Activated CD4-positive, CD25-positive, alpha-beta regulatory T cell (primary cell): ENCODE measurements at places on chromosomes 16 and 17.
A peak's percentile ranks its signal among the peaks of the same experiment; 100 is the strongest.

DNA sequence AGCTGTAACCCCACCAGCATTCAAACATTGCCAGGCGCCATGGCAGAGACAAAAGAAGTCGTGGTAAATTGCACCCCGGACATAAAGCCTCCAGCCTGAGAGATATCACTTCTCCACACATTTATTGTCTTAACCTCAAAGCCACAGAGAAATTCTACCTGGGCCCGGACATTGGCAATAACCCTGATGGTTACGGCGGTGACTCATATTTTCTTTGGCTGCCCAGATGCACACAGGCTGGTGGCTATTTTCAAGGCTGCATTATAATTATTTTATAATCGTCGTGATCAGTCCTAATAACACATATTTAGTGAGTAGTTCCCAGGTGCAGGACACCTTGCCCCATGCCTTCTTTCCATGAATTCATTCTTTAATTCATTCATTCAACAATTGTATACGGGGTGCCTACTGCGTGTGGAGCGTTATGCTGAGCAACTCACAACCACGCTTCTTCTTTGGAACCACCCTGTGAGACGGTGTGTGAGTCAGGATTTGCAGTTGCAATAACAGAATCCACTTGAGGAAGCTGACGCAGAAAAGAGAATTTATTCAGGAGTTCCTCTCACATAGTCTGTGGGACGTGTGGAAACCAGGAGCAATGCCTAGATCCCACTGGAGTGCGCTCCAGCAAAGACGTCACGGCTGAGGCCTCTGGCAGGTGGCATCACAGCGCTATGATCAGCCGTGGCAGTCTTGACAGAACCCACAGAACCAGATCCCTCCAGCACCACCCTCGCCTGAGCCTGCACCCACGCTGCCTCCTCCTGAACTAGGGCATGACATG, 245.7 kb downstream of the FOXL1 start:
- DNase-seq: no peak

DNA sequence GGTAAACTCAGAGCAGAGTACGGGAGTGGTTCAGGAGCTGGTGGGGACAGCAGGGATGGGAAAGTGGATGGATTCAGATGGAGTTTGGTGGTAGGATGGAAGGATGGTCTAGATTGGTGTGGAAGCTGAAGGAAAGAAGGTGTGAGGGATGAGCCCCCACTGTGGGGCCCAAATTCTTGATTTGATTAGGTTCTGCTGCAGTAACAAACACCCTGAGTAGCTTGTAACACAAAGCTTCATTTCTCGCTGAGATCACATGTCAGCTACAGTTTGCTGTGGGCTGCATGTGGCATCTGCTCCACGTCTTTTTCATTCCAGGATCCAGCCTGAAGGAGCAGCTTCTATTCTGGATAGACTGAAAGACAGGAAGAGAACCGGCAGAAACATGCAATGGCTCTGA, 143.8 kb downstream of the IRX3 start:
- DNase-seq: no peak

GRCh38 chr17:73535746-73536145, 108.5 kb downstream of the SDK2 start:
- DNase-seq: no peak

DNA sequence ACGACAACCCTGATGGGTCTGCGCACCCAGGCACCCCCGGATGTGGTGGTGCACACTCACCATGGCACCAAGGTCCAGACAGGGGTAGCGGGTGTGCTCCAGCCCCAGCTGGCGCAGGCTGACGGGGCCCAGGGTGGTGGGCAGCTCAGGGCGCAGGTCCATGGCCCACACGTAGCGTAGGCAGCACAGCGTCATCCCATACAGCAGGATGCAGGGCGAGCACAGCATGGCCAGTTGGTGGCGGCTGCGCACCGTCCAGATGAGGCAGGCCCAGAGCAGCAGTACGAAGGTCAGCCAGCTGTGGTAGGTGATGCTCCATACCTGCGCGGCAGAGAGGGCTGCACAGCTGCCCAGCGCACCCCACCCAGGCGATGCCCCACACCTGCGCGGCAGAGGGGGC, 29.8 kb downstream of the CTU2 start:
- no peak for DNase-seq

DNA sequence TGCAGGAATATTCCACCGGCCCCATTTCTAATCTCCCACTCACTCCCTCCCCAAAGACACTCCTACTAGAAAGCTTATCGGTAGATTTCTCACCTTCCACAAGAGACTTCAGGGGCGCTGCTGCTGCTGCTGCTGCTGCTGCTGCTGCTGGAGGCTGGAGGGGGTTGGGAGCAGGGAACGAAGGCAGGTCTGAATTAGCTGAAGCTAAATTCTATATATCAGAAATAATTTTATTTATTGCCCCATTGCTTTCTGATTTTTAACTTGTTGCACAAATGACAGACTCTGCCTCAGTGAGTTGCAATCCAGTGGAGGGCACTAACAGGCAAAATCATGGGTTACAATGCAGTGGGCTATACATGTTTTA, 25.8 kb upstream of the HLF start:
- DNase-seq: no peak

DNA sequence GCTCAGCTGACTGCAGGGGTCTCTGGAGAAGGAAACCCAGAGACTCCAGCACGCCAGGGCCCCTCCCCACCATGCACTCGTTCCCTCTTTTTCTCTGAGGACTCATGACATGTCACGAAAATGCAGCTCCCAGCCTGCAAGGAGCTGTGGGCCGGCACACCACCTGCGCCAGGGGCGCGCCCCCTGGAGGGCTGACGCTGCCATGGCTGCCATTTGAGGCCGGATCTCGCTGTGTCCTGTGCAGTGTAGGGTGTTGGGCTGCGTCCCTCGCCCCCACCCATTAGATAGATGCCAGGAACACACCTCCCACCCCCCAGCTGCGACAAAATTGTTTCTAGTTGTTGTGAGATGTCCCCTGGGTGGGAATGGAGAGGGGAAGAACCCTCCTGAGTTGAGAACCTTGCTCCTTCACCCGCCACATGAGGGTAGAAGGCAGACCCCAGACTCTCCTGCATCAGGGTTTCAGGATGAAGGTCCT, 8.2 kb downstream of the SYNGR2 start:
- DNase-seq: peak; percentile 52

DNA sequence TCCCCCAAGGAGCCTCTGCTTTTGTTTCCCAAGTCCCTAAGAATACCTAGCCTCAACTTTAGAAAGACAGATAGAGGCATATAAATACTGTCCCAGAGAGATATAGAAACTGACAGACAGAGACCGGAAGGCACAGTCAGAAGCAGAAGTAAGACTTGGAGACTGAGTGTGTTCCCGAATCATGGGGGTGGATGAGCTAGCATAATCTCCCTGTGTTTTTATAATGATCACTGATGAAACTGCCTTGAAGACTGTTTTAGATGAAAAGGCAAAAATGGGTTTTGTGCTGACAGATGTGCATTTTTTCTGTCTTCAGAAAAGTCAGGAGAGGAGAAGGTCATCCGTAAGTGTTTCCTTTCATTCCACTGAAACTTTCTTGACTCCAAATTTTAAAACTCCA, 8.3 kb upstream of the PSMD3 start:
- DNase-seq: no peak

DNA sequence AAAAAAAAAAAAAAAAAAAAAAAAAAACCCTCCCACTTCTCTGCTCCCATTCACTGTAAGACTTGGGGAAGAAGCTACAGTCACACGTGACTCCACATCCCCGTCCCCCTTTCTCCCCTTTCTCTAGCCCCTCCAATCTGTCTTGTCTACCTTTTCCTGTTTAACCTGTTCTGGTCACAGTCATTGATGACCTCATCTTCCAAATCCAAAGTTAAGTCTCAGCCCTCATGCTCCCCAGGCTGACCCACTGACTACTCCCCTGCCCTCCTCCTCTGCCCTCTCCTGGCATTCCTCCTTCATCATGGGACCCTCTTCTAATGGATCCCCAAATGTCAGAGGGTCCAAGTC, 1.6 kb upstream of the CDH5 start:
- no peak for DNase-seq

- DNase-seq: no peak
Measured at GRCh38 chr17:20284570-20285295, 182.6 kb downstream of the LGALS9B start.

GRCh38 chr16:66946541-66946940, 11.2 kb downstream of the CES2 start:
- no peak for DNase-seq

- DNase-seq: no peak
Measured at GRCh38 chr17:72121164-72122009, 567 bp downstream of the SOX9 start.

DNA sequence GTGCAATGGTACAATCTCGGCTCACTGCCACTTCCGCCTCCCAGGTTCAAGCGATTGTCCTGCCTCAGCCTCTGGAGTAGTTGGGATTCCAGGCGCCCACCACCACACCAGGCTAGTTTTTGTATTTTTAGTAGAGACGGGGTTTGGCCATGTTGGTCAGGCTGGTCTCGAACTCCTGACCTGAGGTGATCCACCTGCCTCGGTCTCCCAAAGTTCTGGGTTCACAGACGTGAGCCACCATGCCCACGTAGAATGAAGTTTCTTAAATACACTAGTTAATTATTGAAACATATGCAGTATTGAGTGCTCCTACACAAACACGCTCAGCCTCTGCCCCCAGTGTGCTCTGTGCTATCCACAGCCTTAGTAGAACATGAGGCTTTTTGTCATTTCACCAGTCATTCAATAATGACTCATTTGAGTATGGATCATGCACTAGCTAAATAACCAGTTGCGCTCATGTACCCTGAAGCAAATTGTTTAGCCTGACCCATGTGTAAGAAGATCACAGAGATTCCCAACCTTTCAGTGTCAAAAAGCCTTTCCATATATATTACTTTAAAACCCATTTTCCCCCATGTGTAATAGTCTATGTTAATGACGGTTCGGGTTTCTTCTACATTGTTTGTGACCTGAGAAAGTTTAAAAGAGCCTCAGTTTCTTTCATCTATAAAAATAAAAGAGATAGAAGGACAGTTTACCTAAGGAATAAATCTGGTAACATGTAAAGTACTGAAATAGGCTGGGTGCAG, 49.7 kb downstream of the TUBD1 start:
- DNase-seq: no peak

GRCh38 chr16:66701516-66701915, 5.0 kb upstream of the CMTM4 start:
- no peak for DNase-seq

- no peak for DNase-seq
Measured at GRCh38 chr17:76232342-76232741, 8.0 kb downstream of the RNF157 start.

- DNase-seq: no peak
Measured at GRCh38 chr17:3894911-3895343, 2.1 kb upstream of the CAMKK1 start.
